ENCODE measurements at places on chromosomes 7 and 10.

- no peak for DNase-seq
Measured at GRCh38 chr10:103835096-103836050, 20.0 kb downstream of the SH3PXD2A start.

GRCh38 chr7:132098327-132098726 is 477.9 kb downstream of the PLXNA4 start:
- no peak for DNase-seq

GRCh38 chr10:27794157-27794556 is 48.5 kb upstream of the MKX start:
- no peak for DNase-seq

- DNase-seq = no peak
Measured at GRCh38 chr10:44985175-44985681, 6.6 kb upstream of the DEPP1 start.
